Adrenal gland (tissue), 19 donors: ENCODE measurements at places on chromosomes 12 and 14.

GRCh38 chr14:86796221-86797074 lies 1196.5 kb downstream of the GALC start:
- no peak for DNase-seq

GRCh38 chr14:23414906-23415820 lies 7.1 kb upstream of the MYH6 start:
- no peak for DNase-seq

- no peak for DNase-seq
Measured at GRCh38 chr14:88476214-88476774, 78.5 kb downstream of the PTPN21 start.

- no peak for DNase-seq
Measured at GRCh38 chr12:88036353-88036965, 7.3 kb upstream of the C12orf50 start.

- no peak for DNase-seq
Measured at GRCh38 chr12:80045594-80045993, 53.7 kb upstream of the OTOGL start.

- no peak for DNase-seq
Measured at GRCh38 chr14:88195676-88196075, 127.4 kb downstream of the KCNK10 start.

- DNase-seq: no peak
Measured at GRCh38 chr14:47657143-47657542, 18.3 kb downstream of the MDGA2 start.

DNA sequence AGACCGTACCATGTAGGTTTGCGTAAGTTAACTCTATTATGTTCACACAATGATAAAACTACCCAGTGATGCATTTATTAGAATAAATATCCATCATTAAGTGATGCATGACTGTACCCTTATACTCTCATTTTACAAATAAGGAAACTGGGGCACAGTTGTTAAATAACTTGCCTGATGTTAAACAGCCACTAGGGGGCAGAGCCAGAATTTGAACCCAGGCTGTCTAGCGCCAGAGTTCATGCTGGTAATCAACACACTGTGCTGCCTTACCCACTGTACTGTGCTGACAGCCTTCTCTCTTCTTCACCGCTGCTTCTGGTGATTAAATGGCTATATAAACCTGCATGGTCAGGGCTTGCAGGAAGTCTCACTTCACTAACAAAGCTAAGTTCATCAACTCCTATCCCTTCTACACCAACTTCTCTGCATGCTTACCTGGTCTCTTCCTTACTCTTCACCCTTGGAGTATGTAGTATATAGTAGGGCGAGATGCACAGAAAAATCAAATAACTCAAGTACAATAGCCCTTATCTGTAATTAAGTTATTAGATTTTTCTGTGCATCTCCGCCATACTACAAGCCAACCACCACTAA lies 43.6 kb upstream of the APPL2 start:
- DNase-seq: peak; percentile 57

- DNase-seq: no peak
Measured at GRCh38 chr14:68033336-68033932, 213.9 kb downstream of the RAD51B start.

DNA sequence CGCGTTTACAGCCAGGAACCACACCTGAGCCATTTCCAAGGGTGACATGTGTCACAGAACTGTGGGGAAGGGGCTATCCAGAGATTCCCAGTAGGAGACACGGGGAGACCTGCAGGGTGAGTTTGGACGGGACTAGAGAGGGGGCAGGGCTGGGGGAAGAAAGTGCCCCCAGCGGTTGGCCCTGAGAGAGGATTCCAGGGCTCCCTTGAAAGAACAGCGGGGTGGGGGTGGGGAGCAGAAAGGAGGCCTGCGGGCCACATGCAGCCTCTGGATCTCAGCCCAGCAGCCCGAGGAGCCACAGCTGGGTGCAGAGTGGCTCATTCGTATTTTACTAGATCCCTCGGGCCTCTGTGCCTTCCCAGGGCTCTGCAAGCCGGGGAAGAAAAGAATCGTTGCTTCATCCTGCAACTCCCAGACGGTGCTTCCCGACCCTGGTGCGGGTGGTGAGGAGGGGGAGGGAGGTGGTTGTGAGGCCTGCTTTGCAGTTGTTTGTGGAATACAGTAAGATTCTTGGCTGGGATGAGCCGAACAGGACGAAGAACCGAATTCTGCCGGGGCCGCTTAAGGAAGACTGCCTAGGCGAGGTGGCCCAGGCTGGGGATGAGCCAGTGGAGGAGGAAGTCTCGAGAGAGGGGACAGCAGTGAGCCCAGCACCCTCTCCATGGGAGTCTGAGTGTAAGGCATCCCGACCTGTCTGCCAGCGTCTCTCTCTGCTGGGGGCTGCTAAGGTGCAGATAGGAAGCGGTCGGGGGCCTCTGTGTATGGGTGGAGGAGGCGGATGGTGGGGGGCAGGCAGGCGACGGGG lies 36.1 kb upstream of the ANKRD9 start:
- no peak for DNase-seq

DNA sequence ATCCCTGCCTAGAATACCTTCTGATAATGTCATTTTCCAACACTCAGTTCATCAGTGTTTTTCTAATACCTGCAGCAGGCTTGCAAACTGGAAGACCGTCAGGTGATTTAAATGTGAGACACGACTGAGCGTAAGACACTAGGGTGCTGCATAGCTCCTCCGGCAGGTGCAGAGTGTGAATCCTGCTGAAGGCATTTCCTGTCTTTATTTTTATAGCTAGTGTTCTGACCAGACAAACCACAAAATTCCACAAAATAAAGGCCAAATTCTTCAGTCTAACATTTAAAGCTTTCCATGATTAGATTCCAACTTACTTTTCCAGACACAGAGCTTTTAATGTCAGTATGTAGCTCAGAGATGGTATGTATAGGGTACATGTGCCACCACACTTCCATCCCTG lies 70.7 kb downstream of the BBS10 start:
- DNase-seq: no peak

DNA sequence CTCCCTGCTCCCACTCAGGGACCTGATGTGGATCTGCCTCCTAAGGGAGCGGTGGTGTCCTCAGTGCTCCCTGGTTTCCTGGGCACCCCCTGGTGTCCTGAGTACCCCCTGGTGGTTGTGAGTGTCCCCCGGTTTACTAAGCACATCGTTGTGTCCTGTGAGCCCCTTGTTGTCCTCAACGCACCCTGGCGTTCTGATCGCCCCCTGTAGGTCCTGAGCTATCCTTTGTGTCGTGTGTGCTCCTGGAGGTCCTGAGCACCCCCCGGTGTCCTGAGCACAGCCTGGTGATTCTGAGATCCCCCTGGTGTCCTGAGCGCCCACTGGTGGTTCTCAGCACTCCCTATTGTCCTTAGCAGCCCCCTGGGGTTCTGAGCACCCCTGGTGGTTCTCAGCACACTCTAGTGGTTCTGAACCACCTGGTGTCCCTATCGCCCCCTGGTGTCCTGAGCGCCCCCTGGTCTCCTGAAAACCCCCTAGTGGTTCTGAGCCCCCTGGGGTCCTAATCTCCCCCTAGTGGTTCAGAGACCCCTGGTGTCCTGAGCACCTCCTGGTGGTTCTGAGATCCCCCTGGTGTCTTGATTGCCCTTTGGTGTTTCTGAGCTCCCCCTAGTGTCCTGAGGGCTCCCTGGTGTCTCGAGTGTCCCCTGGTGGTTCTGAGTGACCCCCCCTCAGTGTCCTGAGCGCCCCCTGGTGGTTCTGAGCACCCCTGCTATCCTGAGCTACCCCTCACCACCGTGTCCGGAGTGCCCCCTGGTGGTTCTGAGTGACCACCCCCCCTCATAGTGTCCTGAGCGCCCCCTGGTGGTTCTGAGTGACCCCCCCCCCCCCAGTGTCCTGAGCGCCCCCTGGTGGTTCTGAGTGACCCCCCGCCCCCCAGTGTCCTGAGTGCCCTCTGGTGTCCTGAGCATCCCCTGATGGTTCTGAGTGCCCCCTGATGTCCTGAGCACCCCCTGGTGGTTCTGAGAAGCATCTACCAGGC lies 615.1 kb downstream of the TMEM121 start:
- no peak for DNase-seq

GRCh38 chr14:20215196-20215595 lies 8.3 kb upstream of the OR11H6 start:
- no peak for DNase-seq

DNA sequence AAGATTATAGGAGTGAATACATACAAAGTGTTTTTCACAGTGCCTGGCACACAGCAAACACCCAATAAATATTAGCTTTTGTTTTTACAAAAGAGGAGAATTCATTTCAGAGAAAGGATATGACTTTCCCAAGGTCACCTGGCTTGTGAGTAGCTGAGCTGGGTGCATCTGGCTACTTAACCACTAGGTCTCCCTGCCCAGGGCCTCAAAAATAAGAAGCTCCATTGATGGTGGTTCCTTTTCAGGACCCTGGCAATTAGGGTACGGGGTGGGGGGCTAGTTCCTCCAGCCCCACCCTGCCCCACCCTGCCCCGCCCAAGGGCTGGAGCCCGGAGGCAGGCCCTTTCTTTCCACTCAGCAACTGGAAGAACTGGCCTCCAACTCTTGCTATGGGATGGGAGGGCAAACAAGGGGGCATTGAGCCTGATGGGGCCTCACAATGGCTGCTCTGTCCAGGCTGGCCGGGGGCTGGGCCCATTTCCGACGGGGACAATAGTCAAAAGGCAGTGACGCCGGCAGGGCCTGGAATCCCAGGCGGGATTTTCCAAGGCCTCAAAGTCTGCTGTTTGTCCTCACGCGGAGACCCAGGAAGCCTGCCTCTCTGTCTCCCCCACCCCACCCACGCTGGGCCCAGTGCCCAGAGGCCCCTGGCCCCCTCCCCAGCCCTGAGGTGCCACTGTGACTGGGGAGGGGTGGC lies 8.2 kb upstream of the ATG101 start:
- no peak for DNase-seq

DNA sequence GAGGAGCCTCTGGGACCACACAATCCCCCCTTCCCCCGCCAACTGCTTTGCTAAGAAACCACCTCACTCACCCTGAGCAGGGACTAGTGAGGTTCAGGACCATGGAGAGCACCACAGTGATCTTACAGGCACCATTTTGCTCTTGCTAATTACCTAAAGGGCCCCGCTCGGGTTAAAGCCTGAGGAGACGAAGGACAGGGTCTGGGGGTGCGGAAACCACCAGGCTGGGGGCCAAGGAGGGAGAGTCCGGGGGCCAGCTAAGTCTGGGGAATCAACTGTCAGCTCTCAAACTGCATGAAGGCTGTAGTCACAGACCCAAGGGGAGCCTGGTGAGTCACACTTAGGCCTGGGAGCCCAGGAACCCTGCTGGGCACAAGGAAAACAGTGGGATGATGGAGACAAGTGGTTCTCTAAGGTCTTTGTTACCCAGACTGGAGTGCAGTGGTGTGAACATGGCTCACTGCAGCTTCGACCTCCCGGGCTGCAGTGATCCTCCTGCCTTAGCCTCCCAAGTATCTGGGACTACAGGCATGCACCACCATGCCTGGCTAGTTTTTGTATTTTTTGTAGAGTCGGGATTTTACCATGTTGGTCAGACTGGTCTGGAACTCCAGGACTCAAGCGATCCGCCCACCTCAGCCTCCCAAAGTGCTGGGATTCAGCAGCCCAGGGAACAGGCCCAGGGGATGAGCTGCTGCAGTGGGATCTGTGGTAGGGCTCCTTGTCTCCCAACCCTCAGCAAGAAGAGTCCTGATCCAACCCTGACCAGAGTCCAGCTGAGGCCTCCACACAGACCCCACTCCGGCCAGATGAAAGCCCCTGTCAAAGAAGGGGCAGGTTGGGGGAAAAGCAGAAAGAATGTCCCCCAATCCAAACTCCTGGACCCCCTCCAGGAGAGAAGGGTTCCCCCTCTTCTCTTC lies 98.8 kb downstream of the CALM1 start:
- peak; percentile 71 for DNase-seq

- DNase-seq: no peak
Measured at GRCh38 chr12:3493043-3493858, 2.2 kb downstream of the PRMT8 start.

DNA sequence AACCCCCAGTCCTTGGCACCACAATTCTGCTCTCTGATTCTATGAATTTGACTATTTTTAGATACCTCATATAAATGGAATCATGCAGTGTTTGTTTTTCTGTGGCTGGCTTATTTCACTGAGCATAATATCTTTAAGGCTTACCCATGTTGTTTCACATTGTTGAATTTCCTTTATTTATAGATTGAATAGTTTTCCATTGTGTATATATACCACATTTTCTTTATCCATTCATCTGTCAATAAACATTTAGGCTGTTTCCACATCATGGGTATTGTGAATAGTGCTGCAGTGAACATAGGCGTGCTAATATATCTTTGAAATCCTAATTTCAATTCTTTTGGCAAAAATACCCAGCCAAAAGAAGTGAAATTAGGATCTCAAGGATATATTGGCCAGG lies 126.7 kb upstream of the SLC38A2 start:
- DNase-seq: no peak

GRCh38 chr14:71410578-71411284 lies 503.5 kb downstream of the PCNX1 start:
- no peak for DNase-seq

GRCh38 chr12:43167691-43168090 lies 384.3 kb downstream of the ADAMTS20 start:
- DNase-seq: no peak

DNA sequence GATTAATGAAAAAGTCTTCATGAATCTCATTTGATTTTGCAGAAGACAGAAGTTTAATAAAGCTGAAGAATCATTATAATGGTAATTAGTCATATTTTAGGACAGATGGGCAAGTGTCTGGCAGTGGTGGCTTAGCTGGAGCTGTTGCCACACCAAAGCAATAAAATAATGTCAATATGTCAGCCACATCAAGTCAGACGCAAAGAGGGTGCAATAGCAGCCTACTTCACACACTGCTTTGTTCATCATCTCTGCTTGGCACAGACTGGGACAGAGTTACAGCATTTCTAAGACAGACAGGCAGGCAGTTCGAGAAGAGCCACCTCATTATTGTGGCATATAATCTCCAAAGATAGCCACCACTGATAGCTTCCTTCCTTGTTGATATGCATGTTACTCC lies 16.9 kb upstream of the KRR1 start:
- DNase-seq: no peak
